Activated T-cell treated with anti-CD3 and anti-CD28 coated beads, Interleukin-2, amount 50 U/mL, for 24 hours (primary cell): ENCODE measurements at places on chromosomes 7 and 10.

DNA sequence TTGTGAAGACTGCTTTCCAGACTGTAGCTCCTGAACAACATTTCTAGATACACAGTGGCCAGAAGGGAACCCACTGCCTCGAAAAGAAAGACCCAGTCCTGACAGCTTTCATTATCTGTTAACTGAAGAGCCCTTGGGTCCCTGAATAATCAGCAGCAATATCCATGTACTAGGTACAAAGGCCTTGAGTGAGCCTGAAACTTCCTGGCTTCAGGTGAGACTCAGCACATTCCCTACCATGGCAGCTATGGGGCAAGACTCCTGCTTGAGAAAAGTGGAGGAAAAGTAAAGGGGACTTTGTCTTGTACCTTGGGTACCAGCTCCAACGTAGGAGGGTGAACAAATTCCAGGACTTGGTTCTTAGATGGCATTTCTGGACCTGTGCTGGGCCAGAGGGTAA, 92.8 kb downstream of the SIRT1 start:
- H3K27ac ChIP-seq = no peak overlapping the region
- H3K36me3 ChIP-seq = peaks cover 94% of the 10 kb centered on the region
- no peaks in the 10 kb centered on the region for H3K27me3 ChIP-seq
- no peak for DNase-seq

DNA sequence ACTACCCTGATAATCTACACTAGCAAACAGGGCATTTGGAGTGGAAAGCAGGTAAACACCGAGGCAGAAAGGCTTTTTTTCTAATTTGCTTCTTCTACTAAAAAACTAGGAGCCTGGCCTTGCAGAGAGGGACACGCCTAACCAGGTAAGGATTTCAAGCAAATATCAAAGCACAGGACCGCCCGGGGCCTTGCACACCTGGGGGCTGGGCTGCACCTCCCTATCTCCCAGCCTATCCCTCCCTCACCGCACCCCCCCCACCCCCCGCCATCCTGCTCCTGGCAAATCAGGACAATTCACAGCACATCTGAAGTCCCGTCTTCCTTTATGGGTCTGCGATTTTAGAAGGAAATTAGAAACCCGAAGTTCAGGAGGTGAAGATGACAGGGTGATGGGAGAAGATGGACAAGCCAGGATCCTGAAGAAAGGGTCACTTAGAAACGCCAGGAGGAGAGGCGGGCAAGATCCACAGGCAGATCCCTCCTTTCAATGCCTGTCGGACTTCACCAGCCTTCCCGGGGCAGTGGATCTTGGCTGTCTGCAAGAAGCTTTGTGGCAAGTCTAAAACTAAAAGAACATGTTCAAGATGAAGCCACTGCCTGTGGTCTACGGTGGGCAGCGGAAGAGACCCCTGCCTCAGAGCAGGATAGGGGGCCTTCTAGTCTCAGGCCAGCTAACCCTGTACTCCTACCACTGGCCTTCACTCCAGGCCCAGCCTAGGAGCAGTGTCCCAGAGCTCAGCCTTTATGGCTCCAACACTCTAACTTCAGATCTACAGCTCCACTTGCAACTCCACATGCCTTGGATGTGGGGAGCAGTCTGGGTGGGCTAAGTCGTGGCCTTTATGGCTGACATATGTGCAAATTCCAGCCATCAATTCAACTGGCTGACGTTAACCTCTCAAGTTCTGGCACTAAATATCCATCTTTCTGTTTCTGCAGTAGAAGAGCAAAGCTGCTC, 43.9 kb downstream of the TNS3 start:
- no peak overlapping the region for H3K4me3 ChIP-seq
- no peaks in the 10 kb centered on the region for H3K4me1 ChIP-seq
- H3K27ac ChIP-seq = no peak overlapping the region
- no peaks in the 10 kb centered on the region for H3K36me3 ChIP-seq
- H3K27me3 ChIP-seq = peaks cover 34% of the 10 kb centered on the region

DNA sequence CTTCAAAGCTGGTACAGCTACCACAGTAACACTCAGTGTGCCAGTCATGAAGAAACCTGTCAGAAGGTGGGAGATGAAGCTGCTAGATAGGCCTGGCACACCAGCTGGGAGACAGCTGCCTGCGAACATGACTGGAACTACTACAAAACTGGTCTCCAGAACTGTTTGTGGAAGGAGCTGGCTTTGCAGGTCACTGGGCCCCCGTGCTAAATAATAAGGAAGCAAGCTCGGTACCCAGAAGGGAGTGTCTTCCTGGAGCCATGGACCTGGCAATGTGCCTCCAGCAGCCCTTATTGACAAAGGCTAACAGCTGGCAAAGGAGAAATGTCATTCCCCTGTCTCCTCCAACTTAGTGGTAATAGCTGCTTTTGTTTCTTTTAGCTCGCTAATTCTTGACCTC, 1217.6 kb upstream of the LRRN3 start:
- DNase-seq = no peak
- no peak overlapping the region for H3K27ac ChIP-seq
- no peak overlapping the region for H3K4me3 ChIP-seq
- no peaks in the 10 kb centered on the region for H3K4me1 ChIP-seq
- H3K36me3 ChIP-seq = no peaks in the 10 kb centered on the region
- no peaks in the 10 kb centered on the region for H3K27me3 ChIP-seq

GRCh38 chr7:36840904-36841303, 116.6 kb upstream of the AOAH start:
- H3K27me3 ChIP-seq = no peaks in the 10 kb centered on the region
- no peak for DNase-seq
- H3K4me3 ChIP-seq = no peak overlapping the region
- H3K36me3 ChIP-seq = no peaks in the 10 kb centered on the region
- no peaks in the 10 kb centered on the region for H3K4me1 ChIP-seq
- H3K27ac ChIP-seq = no peak overlapping the region

DNA sequence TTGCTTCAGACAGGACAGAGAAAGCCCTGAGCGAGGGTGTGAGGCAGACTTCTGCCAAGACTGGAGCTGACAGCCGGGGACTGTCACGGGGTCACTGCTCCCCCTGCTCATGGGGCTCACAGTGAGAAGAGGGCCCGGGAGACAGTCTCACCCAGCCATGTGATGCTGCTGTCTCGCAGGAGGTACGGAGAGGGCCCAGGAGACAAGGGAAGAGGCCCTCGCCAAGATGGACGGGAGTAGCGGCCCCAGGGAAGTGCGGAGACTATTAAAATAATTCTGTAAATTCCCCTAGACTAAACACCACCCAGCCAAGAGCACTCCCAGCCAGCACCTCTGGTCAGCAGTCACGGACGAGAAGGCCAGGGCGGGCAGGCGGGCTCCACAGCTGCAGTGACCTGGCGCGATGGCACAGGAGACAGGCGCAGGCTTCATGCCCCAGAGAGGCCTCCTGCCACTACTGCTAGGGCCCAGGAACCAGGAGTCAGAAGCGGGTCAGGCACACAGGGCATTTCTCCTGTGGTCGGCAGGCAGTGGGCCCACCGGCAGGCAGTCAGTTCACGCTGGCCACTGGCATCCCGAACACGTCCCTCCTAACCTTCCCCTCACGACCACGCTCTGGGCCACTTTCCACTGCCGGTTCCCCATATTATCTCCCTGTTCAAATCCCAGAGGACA, 24.1 kb downstream of the WDR86 start:
- H3K4me1 ChIP-seq = peaks cover 9% of the 10 kb centered on the region
- no peak overlapping the region for H3K27ac ChIP-seq
- no peaks in the 10 kb centered on the region for H3K36me3 ChIP-seq

GRCh38 chr7:71787513-71787912, 624.6 kb downstream of the CALN1 start:
- no peaks in the 10 kb centered on the region for H3K4me1 ChIP-seq
- H3K36me3 ChIP-seq = no peaks in the 10 kb centered on the region
- H3K27ac ChIP-seq = no peak overlapping the region
- DNase-seq = no peak
- no peak overlapping the region for H3K4me3 ChIP-seq
- H3K27me3 ChIP-seq = no peaks in the 10 kb centered on the region

- H3K27me3 ChIP-seq = no peaks in the 10 kb centered on the region
- H3K36me3 ChIP-seq = peaks cover 31% of the 10 kb centered on the region
- no peak overlapping the region for H3K4me3 ChIP-seq
- DNase-seq = no peak
- peak overlapping the region; percentile 11 for H3K27ac ChIP-seq
Measured at GRCh38 chr10:97329766-97330165, 4.8 kb downstream of the FRAT2 start.

DNA sequence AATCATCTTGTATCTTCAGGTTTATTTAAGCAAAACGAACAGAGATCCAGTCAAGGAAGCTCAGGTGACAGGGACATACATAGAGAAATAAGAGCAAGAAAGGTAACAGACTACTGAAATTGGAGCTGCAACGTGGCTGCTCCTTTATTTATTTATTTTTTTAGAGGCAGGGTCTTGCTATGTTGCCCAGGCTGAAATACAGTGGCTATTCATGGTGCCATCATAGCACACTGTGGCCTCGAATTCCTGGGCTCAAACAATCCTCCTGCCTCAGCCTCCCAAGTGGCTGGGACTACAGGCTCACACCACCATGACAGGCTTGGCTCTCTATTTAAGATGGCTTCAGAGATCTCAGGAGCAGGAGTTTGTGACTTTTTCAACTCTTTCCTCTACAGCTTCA, 46.4 kb downstream of the COL1A2 start:
- H3K27me3 ChIP-seq = peaks cover 37% of the 10 kb centered on the region
- H3K36me3 ChIP-seq = no peaks in the 10 kb centered on the region
- H3K4me1 ChIP-seq = no peaks in the 10 kb centered on the region
- H3K27ac ChIP-seq = no peak overlapping the region

- no peak overlapping the region for H3K4me3 ChIP-seq
- H3K4me1 ChIP-seq = peaks cover 71% of the 10 kb centered on the region
- peaks cover under 1% of the 10 kb centered on the region for H3K27me3 ChIP-seq
- no peak for DNase-seq
- H3K36me3 ChIP-seq = no peaks in the 10 kb centered on the region
- peak overlapping the region; percentile 11 for H3K27ac ChIP-seq
Measured at GRCh38 chr7:117008886-117009531, 55.7 kb downstream of the ST7 start.

DNA sequence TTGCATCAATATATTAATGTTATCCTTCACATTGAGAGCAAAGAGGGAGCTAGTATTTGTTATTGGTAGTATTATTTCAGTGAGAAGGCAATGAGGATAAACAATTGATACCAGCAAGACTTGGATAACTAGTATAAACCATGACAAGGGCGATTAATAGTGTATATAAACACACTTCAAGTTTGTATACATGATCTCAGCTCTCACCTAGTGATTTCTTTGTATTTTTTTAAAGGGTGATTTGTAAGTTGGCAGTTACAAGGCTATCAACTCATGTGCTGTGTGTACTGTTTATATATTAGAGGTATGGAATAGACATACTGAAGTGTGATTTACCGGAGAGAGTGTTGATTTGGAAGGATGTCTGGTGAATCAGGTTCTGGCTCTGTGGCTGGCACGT, 88.0 kb downstream of the SNX10 start:
- no peaks in the 10 kb centered on the region for H3K36me3 ChIP-seq
- peaks cover 46% of the 10 kb centered on the region for H3K27me3 ChIP-seq
- no peak for DNase-seq
- H3K4me1 ChIP-seq = peaks cover 10% of the 10 kb centered on the region
- no peak overlapping the region for H3K27ac ChIP-seq
- H3K4me3 ChIP-seq = no peak overlapping the region

DNA sequence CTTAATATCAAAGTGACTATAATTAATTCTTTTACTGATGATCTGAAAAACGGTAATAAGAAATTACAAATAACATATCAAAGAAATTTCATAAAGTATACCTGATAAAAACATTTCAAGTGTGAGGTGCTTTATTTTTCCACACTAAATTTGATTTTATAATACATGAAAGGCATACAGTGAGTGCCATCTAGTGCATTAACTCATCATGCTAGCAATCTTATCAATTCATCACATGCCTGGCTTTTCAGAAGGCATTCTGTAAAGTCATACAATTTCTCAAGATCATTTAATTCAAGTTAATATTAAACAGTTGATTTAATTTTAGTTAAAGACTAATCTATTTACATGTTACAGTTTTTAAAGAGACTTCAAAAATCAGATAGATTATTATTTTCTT, 1020.9 kb downstream of the GATA3 start:
- H3K4me1 ChIP-seq = peaks cover 34% of the 10 kb centered on the region
- no peak overlapping the region for H3K4me3 ChIP-seq
- H3K27ac ChIP-seq = no peak overlapping the region
- peaks cover 2% of the 10 kb centered on the region for H3K27me3 ChIP-seq
- no peaks in the 10 kb centered on the region for H3K36me3 ChIP-seq

GRCh38 chr10:88076027-88076880, 212.8 kb downstream of the PTEN start:
- H3K36me3 ChIP-seq = no peaks in the 10 kb centered on the region
- DNase-seq = no peak
- no peak overlapping the region for H3K4me3 ChIP-seq
- H3K27me3 ChIP-seq = no peaks in the 10 kb centered on the region
- no peak overlapping the region for H3K27ac ChIP-seq

- H3K27me3 ChIP-seq = peaks cover 21% of the 10 kb centered on the region
- H3K27ac ChIP-seq = no peak overlapping the region
- no peaks in the 10 kb centered on the region for H3K36me3 ChIP-seq
- H3K4me1 ChIP-seq = peaks cover 2% of the 10 kb centered on the region
Measured at GRCh38 chr7:35533902-35534301, 161.0 kb downstream of the HERPUD2 start.

DNA sequence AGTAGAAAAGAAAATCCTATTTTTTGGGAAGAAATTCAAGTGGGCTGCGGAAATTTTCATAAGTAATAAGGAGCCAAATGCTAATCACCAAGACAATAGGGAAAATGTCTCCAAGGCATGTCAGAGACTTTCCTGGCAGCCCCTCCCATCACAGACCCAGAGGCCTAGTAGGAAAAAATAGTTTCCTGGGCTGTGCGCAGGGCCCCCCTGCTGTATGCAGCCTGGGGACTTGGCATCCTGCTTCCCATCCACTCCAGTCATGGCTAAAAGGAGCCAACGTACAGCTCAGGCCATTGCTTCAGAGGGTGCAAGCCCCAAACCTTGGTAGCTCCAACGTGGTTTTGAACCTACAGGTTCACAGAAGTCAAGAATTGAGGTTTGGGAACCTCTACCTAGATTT, 12.8 kb upstream of the POT1 start:
- no peak overlapping the region for H3K27ac ChIP-seq
- no peaks in the 10 kb centered on the region for H3K36me3 ChIP-seq
- H3K27me3 ChIP-seq = peaks cover 4% of the 10 kb centered on the region
- peaks cover 2% of the 10 kb centered on the region for H3K4me1 ChIP-seq
- H3K4me3 ChIP-seq = no peak overlapping the region

DNA sequence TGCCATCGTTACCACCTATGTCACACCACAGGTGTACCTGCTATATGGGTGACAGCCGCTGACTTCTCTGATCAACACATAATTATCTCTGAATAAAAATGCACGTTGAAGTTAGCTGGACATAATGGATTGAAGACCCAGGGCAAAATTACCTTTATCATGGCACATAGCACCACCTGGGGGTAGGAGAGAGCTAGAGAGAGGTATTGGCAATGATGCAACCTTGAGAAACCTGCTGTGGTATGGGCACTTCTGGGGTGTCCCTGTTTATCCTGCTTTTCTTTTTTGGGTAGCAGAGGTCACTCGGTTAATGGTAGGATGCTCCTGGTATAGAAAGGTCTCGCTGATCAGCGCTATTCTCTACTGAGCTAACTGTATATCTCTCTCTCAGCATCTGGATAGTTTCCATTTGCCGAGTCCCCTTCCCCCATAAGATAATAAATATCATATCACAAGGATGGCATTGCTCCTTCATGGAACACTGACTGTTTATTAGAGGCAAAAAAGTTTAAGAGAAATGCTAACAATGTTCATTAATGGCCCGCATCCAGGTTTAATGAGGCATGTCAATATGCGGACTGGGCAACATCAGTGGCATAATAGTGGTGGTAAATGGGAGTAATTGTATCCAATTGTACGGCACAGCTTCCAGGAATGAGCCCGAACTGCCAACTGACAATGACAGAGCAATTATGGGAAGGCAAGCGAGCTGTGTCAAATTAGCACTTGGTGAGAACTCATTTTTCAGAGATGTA, 323.1 kb downstream of the TFEC start:
- no peak overlapping the region for H3K27ac ChIP-seq
- H3K27me3 ChIP-seq = no peaks in the 10 kb centered on the region
- H3K4me1 ChIP-seq = no peaks in the 10 kb centered on the region
- H3K4me3 ChIP-seq = no peak overlapping the region
- DNase-seq = no peak
